ENCODE measurements at places on chromosomes 6 and 20.

DNA sequence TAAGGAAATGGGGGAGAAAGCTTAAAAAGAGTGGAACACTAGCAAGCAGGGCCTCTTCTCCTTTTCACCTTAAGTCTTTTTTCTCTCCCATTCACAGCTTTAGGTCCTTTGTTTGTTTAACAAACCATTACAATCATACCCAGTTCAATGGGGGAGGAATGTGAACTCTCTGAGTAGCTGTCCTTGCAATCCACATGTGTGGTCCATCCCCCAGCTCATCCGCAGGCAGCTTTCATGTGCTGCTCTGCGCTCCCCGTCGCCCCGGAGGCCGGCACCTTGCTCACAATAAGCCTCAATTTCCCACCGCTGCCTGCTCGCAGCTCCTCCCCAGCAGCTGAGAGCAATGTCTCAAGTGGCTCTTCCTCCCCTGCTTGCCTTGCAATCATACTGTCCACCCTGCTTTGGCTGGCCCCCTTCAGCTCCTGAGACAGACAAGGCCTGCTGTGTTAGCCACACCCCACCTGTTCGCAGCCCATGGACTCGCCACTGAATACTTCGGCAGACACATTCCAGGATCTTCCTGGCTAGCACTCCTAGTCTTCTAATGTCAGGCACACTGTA is 49.1 kb downstream of the PLAGL1 start:
- no peak for DNase-seq

- no peak for DNase-seq
These were observed 27.3 kb upstream of the SHLD1 start for GRCh38 chr20:5722927-5723326.

GRCh38 chr20:12936020-12936419 is 72.8 kb upstream of the SPTLC3 start:
- no peak for DNase-seq

- peak; percentile 11 for DNase-seq
These were observed 8.4 kb upstream of the NSFL1C start for GRCh38 chr20:1474817-1475603.

DNA sequence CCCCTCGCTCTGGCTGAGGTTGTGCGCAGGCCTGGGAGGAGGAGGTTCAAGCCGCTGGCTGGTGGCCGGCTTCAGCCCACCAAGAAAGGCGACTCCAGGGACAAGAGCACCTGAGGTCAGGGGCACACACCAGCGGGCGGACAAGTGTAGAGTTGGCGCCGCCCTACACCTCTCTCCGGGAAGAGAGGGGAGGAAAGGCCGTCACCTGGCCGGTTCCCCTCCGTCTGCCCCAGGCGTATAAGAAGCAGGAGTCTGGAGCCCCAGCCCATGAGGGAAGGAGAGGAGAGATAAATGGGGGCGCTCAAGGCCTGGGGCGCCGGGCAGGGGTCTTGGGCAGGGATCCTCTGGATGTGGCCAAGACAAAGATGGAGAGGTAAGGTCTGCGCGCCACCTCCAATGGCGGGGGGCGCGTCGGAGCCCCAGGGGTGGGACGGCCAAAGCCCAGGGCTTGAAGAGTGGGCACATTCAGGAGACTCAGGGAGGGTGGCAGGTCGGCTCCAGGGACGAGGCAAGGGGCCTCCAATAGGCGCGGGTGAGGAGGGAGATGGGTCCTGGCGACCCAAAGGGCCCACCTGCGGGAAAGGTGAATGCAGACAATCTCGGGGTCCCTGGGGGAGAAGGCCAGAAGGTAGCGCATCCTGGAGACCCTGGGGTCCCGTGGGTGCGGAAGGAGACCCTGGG is 826 bp downstream of the RIMS4 start:
- no peak for DNase-seq

GRCh38 chr6:151379933-151380847 is 11.2 kb downstream of the ZBTB2 start:
- DNase-seq: no peak

DNA sequence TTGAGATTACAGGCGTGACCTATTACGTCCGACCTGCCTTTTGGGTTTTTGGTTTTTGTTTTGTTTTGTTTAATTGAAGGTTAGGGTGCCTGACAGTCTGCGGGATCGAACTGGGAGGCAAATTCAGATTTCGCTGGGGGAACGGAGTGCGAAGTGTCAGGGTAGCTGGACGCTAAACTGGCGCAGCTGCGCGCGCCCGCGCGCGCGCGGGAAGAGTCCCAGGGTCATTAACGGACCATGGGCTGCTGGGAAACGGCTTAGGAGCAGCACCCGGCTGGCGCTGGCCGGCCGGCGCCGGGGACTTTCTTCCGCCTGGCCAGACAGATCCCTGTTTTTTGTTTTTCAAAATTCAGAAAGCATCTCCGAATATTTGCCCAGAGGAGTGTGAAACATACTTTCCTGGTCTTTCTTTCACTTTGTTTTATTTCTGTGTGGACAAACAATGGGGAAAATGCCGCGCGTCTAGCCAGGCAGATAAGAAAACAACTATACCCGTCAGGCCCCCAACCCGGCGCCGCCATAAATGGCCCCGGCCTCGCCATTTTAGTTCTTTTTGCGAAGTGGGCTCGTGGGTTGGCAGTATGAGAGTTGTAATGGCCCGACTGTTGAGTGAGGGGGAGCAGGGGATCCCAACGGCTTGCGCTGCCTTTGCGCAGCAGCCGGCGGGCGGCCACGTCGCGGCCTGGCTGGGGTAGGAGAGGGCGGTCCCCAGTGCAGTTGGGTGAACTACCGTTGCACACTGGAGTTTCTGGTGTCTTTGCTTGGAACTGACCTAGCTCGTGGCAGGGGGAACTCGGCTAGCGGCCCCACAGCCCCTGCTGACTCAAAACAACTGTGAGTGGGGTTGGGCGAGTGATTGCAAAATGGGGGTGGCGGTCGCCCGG is 7.1 kb downstream of the HSPA1B start:
- peak; percentile 80 for DNase-seq

DNA sequence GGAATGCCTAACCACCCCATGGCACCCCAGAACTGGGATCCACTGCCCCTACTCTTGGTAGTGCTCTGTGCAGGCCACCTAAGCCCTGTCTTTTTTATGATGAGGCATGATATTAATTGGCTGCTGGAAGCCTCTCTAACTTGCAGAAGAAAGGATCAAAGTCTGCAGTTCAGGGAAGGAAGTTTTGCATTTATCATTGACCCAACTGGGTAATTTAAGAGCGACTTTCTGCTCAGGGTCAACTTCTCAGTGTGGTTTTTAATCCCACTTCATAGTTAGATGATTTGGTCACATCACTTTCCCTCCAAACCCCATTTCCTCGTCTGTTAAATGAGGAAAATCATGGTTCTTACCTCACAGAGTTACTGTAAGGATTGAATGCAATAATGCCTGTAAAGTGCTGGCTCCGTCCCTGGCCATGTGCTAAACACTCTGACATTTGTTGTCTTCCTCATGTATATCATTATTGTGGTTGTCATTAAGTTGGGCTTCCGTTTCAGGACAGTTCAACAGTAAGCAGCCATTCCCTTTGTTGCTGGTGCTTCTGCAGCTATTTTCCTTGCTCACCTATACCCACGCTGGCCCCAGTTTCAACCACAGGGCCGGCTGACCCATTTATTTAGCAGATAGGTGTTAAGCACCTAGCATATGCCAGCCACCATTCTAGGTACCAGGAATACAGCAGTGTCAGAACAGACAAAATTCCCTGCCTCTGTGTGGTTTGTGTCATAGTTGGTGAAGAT is 14.2 kb downstream of the E2F3 start:
- no peak for DNase-seq

- DNase-seq: no peak
These were observed 5.4 kb upstream of the TCF15 start for GRCh38 chr20:615514-615913.

DNA sequence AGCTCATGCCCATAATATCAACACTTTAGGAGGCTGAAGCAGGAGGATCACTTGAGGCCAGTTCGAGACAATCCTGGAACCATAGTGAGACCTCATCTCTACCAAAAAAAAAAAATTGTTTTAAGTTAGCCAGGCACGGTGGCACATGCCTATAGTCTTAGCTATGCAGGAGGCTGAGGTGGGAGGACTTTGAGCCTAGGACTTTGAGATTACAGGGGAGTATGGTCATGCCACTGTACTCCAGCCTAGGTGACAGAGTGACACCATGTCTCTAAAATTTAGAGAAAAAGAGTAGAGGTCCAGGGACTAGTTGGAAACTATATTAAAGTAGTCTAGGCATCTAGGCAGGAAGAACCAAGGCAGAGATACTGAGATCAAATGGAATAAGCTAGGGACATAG is 121.6 kb downstream of the SLC16A10 start:
- no peak for DNase-seq

GRCh38 chr6:47363736-47364135 is 54.0 kb upstream of the TNFRSF21 start:
- DNase-seq: no peak

DNA sequence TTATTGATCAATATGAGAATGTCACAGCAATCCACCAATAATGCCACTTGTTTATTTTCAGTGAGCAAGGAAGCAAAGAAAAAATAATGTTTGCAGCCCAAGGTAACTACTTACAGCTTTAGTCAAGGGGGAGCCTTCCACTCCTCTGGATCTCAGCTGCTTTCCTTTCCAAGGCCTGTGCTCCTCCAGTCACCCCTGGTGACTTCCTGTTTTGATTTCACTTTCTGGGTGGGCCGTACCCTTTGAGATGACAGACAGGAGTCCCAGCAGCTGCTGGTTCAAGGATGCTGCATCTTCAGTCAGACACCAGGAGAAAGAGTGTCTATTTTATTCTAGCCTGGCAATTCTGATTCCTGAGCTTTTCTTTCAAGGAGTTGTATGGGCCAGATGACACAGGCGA is 5.6 kb upstream of the VNN2 start:
- peak; percentile 16 for DNase-seq

DNA sequence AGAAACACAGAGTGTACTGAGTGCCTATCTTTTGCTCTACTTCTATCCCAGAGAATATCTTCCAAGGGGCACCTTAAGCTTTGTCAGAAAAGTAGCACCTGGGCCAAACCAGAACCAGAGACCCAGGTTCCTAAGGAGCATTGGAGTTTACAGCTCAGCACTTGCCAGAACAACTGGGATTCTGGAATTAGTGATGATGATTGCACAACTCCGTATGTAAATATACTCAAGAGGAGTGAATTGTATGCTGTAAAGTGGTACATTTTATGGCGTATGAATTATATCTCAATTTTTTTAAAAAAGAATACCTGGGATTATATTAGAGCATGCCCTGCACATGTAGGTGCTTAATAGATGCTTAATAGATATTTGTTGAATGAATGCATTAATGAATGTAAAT is 36.2 kb upstream of the EPB41L1 start:
- no peak for DNase-seq

- DNase-seq: no peak
These were observed 125.8 kb upstream of the SPTLC3 start for GRCh38 chr20:12882832-12883506.

GRCh38 chr6:11585426-11586016 is 48.0 kb downstream of the TMEM170B start:
- peak; percentile 52 for DNase-seq

GRCh38 chr6:33481192-33481591 is 26.8 kb downstream of the ZBTB9 start:
- peak; percentile 28 for DNase-seq

DNA sequence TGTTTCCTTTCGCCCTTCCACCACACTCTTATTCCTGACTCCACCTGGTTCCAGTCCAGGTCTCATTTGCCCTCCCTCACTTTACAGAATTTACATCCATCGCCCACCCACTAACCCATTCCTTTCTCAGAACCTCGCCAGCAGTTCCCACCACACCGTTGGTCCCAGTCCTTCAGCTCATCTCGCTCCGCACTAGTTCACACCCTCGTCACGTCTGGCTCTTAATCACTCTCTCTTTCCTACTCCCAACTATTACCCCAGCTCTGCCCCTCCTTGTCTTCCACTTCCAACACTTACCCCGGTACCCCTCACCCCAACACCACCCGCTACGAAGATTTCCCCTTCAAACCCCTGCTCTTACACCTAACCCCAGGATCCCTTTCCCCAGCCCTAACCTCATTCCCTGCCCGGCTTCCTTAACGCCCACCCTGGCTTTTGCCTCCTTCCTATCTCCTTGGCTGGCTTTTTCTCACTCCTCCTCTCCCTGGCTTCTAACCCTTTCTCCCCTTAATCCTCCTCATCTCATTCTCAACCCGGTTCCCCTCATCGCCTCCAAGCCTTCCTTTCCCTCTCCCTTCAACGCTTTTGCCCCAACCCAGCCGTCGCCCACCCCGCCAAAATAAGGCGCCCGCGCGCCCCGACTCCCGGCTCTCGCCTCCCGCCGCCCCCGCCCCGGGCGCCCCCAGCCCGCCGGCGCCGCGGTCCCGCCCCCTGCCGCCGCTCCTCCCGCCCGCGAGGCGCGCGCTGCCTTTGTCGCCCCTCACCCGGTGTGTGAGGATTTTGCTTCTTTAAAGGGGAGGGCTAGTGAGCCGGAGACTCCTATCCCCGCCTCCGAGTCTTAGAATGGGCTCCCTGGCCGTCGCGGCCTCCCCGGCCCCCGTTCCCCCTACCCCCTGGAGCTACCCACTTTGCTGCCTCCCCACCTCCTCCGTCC is 542 bp downstream of the USP49 start:
- DNase-seq: peak; percentile 16

Data from Kasumi-1 (cell line).